Natural killer cell (primary cell): ENCODE measurements at places on chromosomes 7 and 10. TPM values are rescaled to one million over a fixed set of nuclear protein-coding genes. Genes with fewer than 3 reads are reported as not detected.
A peak's percentile ranks its signal among the peaks of the same experiment; 100 is the strongest.

- no peak for DNase-seq
Measured at GRCh38 chr10:112484399-112484798, 37.4 kb downstream of the VTI1A start.

- DNase-seq, result no peak
Measured at GRCh38 chr10:10644676-10645385, 372.8 kb upstream of the CELF2 start.

- DNase-seq, result no peak
Measured at GRCh38 chr7:149321978-149322541, 60.1 kb downstream of the ZNF783 start.

- no peak for DNase-seq
Measured at GRCh38 chr7:37491919-37492694, 43.4 kb upstream of the ELMO1 start.

DNA sequence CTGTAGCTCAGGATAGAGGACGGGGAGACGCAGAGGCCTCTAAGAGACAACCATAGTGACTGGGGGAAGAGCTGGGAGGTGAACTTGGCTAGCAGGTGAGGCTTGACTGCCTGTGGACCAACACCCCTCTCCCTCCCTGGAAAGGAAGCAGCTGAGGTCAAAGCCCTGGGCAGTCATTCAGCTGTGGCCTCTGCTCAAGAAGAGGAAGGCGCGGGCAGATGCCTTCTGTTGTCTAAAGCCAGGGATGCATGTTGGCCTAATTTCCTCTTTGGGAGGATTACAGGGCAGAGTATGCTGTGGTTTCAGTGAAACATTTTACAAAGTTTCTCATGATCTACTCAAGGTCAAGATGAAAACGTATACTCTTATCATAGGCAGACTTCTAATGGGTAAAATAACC is 327.1 kb downstream of the PRPF18 start:
- DNase-seq, result no peak

DNA sequence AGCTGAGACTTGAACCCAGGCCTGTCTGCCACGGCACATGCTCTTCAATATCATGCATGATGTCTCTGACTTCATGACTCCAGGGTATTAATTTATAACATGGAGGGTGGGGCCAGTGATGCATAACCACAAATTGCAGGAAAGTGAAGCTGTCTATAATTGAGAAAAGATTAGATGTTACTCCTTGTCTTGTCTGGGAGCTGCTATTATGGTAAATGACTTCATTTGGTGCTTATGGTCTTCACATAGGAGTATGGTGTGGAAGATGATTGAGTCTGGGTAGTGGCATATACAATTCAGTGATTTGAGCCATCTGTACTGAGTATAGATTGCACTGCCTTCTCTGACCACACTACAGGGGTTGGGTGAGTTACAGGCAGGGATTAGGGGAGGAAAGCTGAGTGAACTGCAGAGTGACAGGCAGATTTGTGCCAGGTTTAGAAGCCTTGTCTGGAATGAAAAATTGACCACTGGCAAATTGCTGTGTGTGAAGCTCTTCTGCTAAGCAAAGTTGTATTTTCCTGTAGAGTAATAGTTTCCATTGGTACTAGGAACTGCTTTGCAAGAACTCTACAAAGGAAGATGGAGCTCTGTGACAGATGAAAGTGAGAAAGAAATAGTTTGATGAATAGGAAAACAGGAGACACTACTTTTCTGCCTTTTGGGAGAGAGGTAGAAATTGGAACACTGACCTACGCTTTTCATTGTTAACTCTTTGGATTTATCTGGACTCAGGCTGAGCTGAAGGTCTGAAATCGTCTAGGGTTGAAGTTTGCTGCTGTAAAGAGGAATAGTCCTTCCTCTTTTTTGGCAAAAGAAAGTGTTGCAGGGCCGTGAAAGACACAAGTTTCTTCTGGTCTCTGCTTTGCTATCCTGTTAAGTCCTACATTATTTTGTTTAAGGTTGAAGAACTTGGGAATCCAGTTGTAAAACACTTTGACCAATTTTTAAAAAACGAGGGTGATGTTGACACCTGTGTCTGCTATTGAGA is 2.7 kb downstream of the SND1 start:
- DNase-seq, result no peak

GRCh38 chr7:380139-380485 is 90.1 kb downstream of the FOXL3 start:
- peak; percentile 65 for DNase-seq

GRCh38 chr7:41696323-41696916 is 6.5 kb downstream of the INHBA start:
- peak; percentile 11 for DNase-seq

- DNase-seq, result no peak
Measured at GRCh38 chr10:29649561-29650551, 15.1 kb upstream of the SVIL start.

GRCh38 chr10:29285624-29286051 is 3.2 kb upstream of the LYZL1 start:
- DNase-seq, result no peak

GRCh38 chr7:129807863-129808262 is 144.9 kb downstream of the UBE2H start:
- no peak for DNase-seq

DNA sequence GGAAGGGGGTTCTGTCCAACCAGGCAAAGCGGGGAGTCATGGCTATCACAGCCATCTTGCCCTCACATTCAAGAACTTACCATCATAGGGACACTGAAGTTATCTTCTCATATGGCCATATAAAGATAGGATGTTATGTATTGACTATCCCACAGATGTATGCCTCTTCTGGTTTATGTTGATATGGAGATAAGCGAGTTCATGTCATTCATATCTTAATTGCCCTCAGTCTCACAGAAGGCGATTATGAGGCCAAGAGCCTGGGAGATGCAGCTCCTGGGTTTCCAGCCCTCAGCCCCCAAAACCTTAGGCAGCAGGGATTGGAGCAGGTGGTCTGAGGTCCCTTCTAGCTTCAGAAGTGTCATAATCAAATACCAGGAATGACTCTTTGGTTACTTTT is 8.5 kb upstream of the ANKRD61 start:
- DNase-seq, result no peak

HDAC9 gene
- 19.1 TPM for total RNA-seq

SPDYE16 gene
- total RNA-seq, result not detected

EPDR1 gene
- total RNA-seq, result 2.1 TPM

SLC18A3 gene
- total RNA-seq, result not detected

PIK3CG gene
- 64.9 TPM for total RNA-seq

ANKRD61 gene
- total RNA-seq, result not detected
